Stimulated activated CD4-positive, alpha-beta T cell treated with anti-CD3 and anti-CD28 coated beads, Interleukin-2, amount 100 ng/mL, for 4 hours (primary cell): ENCODE measurements at places on chromosomes 16 and 17.

GRCh38 chr17:83005639-83006038 lies 73.8 kb upstream of the METRNL start:
- DNase-seq = no peak

GRCh38 chr17:65727246-65727645 lies 165.8 kb upstream of the AXIN2 start:
- DNase-seq = no peak

- DNase-seq = no peak
Measured at GRCh38 chr17:81888105-81888987, 3.0 kb downstream of the ALYREF start.

- DNase-seq = no peak
Measured at GRCh38 chr17:61593426-61593825, 2.4 kb upstream of the NACA2 start.

DNA sequence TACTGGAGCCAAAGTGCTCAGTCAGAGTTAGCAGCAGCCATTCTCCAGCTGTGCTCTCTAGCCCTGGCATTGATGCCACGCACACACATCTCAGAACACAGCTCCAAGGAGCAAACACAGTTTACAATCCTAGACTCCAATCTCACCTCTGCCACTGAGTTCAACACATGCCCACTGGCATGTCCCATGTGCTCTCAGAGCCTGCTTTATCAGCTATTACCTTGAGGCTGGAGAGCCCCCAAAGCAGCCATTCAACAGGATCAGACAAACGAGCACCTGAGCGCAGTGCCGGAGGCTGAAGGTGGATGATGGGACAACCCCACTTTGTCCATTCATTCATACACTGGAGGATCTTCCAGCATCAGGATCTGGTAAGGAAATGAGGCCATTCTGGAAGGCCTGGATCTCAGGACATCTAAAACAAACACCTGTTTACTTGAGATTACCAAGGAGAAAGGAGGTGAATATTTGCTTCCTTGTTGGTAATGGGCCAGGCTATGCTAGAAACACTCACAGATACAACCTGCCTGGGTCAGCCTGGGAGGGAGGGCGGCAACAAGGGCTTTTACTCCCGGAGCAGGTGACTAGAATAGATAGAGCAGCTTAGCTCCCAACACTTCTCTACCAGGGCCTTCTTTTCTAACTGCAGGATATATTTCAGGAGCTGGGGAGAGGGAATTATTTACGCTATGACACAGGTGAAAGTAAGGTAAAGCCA lies 25.4 kb downstream of the RANBP10 start:
- no peak for DNase-seq
